T-helper 17 cell (primary cell): ENCODE measurements at places on chromosomes 1 and 21.
A peak's percentile ranks its signal among the peaks of the same experiment; 100 is the strongest.

GRCh38 chr1:35888255-35888654 is 5.2 kb downstream of the AGO1 start:
- DNase-seq: no peak

- DNase-seq: no peak
Measured at GRCh38 chr1:3164671-3165070, 95.7 kb downstream of the PRDM16 start.

- DNase-seq: no peak
Measured at GRCh38 chr1:172401892-172402291, 18.6 kb upstream of the C1orf105 start.

DNA sequence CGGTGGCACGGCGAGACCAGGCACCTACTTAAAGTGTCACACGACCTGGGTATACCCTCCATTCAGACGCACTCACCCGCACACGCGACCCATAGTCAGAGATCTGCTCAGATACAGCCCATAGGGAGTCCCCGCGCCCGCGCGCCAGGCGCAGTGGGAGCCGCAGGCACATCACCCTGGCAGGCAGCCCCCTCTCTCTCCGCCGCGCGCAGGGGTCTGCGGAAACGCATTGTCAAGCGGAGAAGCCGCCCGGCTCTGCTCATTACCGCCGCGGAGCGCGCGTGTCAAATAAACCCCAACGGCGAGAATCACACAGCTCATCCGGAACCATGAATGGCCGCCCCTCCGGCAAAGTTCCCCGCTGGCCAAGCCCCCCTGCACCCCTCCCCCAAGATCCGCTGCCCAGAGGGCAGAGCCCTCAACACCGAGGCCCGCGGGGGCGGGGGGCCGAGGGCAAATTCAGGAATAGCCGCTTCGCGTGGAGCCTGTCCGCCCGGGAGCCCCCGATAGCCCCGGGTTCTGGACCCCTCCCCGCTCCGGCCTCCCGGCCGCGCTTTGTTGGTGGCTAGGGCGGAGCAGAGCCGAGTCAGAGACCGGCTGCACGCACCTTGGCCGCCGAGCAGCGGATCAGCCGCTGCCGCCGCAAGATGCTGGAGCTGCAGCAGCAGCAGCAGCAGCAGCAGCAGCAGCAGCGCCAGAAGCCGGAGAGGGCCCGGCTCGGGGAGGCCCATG is 522 bp downstream of the LRP8 start:
- peak; percentile 28 for DNase-seq

- DNase-seq: no peak
Measured at GRCh38 chr1:12778061-12778460, 4.5 kb downstream of the PRAMEF12 start.

- no peak for DNase-seq
Measured at GRCh38 chr1:56644919-56645676, at the start of gene PRKAA2. Gene PRKAA2 (plus strand): TSS chr1:56645314. CDS start chr1:56645388, 74 bp downstream.

DNA sequence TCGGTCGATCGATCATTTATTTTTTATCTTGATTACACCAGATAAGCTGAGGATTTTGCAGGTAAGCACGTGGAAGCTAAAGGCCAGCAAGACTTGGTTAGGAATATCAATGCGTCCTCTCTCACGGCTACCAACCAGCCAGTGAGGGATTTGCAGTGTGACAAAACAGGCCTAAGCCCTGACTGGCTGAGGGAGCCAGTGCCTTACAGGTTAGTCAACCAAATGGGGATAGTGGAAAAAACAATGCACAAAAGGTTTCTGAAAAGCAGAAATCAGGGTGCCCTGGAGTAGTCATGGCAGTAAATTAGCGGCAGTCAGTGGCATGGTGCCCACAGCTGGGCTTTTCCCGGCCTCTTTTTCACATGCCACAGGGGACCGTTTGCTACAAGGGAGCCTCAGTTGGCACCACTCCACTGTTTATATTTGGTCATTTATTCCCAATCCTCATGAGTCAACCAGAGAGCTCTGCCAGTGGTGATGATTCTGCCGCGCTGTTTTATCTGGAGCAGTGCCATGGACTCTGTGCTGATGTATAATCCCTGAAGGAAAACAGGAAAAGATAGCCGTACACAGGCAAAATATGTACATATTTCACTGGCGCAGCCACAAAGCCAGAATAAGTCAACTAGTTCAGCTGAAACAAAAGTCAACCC is 167.6 kb downstream of the RHOU start:
- no peak for DNase-seq

- DNase-seq: no peak
Measured at GRCh38 chr1:85343213-85343611, 66.8 kb upstream of the BCL10 start.

GRCh38 chr1:81231729-81232038 is 569.0 kb upstream of the ADGRL2 start:
- DNase-seq: no peak

GRCh38 chr1:244273262-244273844 is 178.4 kb downstream of the ADSS2 start:
- DNase-seq: no peak

DNA sequence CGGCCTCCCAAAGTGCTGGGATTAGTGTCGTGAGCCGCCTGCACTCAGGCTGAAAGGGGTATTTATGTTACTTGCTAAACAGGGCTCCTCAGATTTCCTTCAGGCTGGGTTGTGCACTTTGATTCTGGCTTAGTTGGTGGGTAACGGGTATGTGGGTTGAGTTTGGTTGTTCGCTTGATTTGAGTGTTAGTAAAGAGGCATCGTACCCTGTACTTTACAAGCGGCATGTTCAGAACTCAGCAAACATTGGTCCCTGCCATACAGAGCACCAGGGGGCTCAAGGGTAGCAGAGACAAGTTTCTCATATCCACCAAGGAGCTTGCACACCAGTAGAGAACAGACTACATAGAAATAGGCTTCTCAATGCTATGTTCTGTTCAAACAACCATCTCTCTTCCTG is 147.8 kb downstream of the PGBD5 start:
- no peak for DNase-seq
